ENCODE measurements at places on chromosomes 16 and 17.

- DNase-seq, result no peak
Observed at GRCh38 chr17:6303664-6304063, 131.3 kb downstream of the AIPL1 start.

DNA sequence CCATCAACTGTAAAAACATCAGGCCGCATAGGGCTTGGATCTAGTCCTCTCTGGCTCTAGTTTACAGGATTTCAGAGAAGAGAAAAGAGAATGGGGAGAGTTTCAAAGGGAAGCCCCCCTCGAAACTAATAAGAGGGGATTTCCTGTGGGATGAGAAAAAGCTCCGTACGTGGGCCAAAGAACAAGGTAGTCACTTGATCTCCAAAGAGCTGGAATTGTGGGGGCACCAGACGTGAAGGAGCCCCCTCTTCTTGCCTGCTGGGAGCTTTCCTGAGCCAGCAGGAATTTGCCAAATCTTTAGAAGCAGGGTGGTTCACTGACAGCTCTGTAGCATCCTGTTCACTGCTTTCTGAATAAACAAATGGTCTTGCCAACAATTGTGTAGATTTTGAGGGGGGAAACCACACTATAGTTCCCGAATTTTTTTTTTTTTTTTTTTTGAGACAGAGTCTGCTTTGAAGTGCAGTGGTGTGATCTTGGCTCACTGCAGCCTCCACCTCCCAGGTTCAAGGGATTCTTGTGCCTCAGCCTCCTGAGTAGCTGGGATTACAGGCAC is 7.0 kb upstream of the TMIGD1 start:
- DNase-seq, result no peak

- no peak for DNase-seq
Observed at GRCh38 chr16:84082835-84083569, 33.7 kb downstream of the MBTPS1 start.

DNA sequence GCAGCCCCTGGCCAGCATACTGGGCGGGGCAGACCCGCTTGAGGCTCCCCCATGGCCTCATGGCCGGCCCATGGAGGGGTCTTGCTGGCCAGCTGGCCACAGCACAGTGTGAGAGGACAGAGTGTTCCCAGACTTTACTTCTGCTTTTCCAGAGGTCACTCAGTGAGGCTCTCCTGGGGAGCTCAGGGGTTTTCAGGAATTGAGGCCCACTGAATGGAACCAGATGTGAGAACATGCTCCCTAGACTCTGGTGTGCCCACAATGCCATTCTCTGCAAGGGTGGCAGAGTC is 21.2 kb downstream of the ATP6V0D1 start:
- no peak for DNase-seq

DNA sequence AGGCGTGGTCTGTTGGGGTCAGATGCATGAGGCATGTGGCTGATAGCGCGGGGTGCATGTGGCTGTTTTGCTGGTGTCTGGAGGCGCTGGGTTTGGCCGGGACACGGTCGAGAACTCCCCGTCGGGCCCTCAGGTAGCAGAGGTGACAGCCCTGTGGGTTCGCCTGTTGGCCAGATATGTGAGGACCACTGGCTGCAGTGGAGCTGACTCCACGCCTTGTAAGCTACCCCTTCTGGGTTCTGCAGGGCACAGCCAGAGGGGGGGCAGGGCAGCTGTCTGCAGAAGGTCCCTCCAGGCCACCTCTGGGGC is 38.5 kb downstream of the SOX8 start:
- no peak for DNase-seq
